ENCODE measurements at places on chromosomes 6 and 20.

DNA sequence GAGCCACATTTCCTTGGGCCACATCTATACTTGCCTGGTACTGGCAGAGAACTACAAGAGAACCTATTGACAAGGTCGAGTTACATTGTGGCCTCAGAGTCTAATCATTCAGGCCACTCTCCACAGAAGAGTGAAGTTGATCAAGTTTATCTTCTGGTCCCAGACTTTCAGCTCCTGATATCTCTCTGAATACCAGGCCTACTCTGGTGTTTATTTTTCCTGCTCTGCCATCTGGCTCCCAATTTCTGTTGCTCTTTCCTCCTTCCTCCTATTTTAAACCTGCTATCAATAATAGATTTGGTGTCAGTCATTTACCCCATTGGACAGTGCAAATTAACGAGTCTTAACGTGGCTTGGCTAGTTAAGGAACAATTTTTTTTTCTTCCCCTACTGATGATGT, 46.6 kb downstream of the SCGN start:
- DNase-seq = no peak

DNA sequence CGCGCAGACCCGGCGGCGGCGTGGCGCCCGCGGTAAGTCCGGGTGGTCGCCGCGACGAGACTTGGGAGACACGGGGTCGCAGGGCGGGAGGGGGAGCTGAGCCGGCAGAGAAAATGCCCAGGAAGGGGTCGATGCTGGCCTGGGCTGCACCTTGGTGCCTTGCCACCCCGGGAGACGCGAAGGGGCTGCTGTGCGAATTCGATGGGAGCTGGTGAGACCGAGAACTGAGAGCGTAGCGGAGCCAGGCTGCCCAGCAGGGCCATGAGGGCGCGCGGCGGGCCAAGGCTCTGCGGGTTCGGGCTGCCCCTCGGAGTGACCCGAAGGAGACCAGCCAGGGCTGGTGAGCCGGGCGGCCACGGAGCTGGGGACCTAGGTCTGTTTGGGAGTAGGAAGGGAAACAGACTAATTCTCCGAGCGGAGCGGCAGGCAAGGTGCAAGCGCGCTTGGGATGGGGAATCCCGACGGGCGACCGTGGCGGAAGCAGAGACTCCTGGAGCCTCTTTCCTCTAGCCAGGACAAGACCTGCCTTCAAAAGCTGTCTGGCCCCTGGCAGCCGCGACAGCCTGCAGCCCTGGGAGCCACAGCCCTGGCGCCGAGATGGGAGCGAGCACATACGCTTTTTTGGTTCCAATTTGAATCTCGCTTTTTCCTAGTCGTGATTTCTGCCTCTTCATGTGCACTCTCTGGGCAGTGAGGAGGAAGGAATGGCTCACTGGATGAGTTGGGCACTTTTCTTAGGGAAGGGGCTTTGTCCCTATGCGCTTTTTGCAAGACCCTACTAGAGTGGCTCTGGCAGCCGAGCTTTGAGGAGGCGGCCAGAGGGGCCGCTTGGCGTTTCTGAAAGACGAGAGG, 691 bp downstream of the SYNDIG1 start:
- DNase-seq = peak; percentile 77

DNA sequence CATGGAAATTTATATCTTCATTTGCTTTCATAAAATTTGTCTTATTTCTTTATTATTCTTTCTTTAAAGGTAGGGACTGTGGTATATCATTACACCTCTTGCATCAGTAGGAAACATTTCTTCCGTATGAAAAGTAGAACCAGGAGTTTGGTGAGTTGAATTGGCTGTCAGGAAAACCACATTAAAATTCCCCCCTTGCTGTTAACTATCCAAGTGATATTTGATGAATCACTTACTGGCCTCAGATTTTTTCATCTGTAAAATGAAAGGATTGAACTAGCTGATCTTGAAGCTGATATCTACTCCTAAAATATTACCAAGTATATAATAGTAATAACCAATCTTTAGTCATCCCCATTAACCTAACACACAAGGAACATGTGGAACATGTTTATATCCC, 460.9 kb downstream of the GJA1 start:
- no peak for DNase-seq

DNA sequence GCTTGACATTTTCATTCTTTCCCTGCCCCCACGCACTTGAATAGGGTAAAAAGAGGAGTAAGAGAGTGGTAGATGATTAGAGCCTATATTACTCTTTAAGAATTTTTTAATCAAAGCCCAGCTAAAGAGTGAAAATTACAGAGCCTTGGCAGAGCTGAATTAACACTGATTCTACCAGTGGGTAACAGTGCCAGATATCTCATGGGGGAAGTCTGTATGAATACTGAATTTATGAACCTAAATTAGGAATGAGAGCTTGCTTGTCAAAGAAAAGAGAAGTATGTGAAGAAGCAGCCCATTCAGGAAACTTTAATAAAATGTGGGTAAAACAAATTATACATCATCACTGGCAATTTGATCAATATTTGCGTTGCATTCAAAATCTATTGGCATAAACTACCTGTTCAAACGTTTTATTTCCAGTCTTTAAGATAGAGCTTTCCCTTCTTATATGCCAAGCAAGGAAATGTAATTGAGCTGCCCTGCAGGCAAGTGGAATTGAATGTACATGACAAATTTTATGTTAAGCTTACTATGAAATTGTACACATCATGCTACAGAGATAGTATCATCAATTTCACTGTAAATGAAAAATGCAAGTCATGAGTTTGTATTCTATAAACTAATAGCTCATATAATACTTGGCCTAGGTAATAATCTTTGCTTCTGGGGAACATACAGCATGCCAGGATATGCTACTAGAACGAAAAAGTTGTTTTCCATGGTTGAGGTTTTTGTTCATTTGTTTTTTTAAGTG, 14.5 kb downstream of the SOBP start:
- no peak for DNase-seq

- DNase-seq = no peak
Observed at GRCh38 chr6:37201726-37202125, 31.8 kb downstream of the PIM1 start.
